ENCODE measurements at places on chromosomes 11 and 22. TPM values are rescaled to one million over a fixed set of nuclear protein-coding genes. Genes with fewer than 3 reads are reported as not detected.

KRTAP5-1 gene
- total RNA-seq, result not detected

PRODH gene
- total RNA-seq, result 0.44 TPM

PATZ1 gene
- total RNA-seq, result 25.3 TPM

TSGA10IP gene
- total RNA-seq, result not detected

POU2AF2 gene
- total RNA-seq, result not detected

OR8G1 gene
- total RNA-seq, result not detected

PLCB3 gene
- total RNA-seq, result 105 TPM

CASP4 gene
- total RNA-seq, result 269 TPM

SH3BP1 gene
- 13.8 TPM for total RNA-seq

FAT3 gene
- total RNA-seq, result 0.22 TPM

HPX gene
- total RNA-seq, result 0.14 TPM

LYVE1 gene
- not detected for total RNA-seq

CD6 gene
- not detected for total RNA-seq

MS4A12 gene
- total RNA-seq, result not detected

FREY1 gene
- total RNA-seq, result 0.72 TPM

Measured in placental pericyte (primary cell).